ENCODE measurements at places on chromosomes 7 and 10.
A peak's percentile ranks its signal among the peaks of the same experiment; 100 is the strongest.

GRCh38 chr7:155069992-155070751 is at the start of gene HTR5A:
Gene HTR5A (plus strand): TSS chr7:155070324. CDS start chr7:155070900, 576 bp downstream.
- DNase-seq, result peak; percentile 88

GRCh38 chr10:59771162-59771807 is 18.0 kb upstream of the MRLN start:
- no peak for DNase-seq

- no peak for DNase-seq
Observed at GRCh38 chr7:100035876-100036275, 13.7 kb upstream of the ZSCAN21 start.

GRCh38 chr7:9776900-9777299 is 1196.8 kb upstream of the PHF14 start:
- DNase-seq, result no peak

DNA sequence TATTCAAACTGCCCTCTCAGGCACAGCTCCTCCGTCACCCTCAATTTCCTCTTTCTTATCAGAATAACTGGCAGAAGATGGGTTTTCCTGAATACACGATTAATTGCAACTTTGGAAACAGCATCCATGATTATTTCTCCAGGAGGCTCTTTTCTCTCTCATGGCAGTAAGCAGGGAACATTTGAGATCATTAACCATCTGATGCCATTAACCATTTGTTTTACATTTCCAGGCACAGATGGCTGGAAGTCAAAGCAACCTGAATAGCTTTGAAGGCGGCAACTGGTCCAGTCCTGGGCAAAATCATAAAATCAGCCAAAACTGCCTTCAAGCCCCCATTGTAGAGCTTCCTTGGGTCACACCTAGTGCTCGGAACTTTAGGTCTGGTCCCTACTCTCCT is 289.5 kb upstream of the AOAH start:
- DNase-seq, result no peak

DNA sequence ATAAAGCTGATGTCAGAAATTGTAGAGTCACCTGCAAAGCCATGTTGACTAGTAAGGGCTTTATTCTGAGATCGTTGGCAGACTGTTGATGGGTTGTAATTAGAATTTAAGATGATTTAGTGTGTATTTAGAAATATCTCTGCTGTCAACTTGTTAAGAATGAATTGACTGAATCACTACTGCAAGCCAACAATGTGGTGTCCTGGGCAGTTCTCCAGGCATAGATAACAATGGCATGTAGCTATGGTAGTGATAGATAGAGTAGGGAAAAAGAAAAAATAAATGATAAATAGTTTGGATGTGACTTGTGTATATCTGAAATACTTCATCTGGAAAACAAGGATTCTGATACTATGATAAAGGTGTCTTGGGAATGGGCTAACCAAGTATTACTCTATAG is 640.2 kb downstream of the ARL4A start:
- no peak for DNase-seq

DNA sequence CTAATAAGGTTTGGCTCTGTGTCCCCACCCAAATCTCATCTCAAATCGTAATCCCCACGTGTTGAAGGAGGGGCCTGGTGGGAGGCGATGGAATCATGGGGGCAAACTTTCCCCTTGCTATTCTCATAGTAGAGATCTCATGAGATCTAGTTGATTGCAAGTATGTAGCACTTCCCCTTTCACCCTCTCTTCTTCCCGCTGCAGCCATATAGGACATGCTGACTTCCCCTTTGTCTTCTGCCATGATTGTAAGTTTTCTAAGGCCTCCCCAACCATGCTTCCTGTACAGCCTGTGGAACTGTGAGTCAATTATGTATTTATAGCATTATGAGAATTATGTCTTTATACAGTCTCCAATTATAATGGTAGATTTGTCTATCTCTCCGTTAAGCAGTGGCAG is 594.5 kb downstream of the ACTR3B start:
- no peak for DNase-seq
